ENCODE measurements at places on chromosomes 16 and 17.

- H3K36me3 ChIP-seq, result peaks cover 14% of the 10 kb centered on the region
- H3K4me3 ChIP-seq, result no peak overlapping the region
- peak; percentile 97 for DNase-seq
- peak overlapping the region; percentile 99 for H3K27ac ChIP-seq
- H3K27me3 ChIP-seq, result no peaks in the 10 kb centered on the region
These were observed 5.4 kb downstream of the PGS1 start for GRCh38 chr17:78383725-78384471.

DNA sequence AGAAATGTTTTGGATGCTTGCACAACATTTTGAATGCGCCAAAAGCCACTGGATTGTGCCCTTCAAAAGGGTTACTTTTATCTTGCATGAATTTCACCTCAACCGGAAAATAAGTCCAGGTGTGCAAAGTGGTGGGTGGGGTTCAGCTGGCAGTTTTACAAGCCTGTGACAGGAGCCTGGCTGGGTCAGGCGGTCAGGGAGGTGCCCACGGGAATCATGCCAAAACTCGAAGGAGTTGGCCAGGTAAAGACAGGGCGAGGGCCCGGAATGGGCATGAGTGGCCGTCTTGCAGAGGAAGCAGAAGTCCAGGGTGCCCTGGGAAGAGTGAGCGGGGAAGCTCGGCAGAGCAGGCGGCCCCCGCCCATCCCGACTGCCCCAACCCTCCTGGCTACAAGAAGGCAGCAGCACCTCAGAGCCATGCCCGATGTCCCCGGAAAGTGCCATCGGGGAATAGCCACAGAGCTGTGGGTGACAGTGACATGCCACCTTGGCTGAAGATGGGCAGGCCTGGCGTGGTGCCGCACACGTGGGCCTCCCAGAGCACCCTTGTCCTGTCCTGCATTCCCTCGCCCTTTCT lies 19.1 kb upstream of the CACNG1 start:
- H3K4me1 ChIP-seq, result no peaks in the 10 kb centered on the region
- no peak overlapping the region for H3K4me3 ChIP-seq
- no peak overlapping the region for H3K27ac ChIP-seq
- no peak for DNase-seq

DNA sequence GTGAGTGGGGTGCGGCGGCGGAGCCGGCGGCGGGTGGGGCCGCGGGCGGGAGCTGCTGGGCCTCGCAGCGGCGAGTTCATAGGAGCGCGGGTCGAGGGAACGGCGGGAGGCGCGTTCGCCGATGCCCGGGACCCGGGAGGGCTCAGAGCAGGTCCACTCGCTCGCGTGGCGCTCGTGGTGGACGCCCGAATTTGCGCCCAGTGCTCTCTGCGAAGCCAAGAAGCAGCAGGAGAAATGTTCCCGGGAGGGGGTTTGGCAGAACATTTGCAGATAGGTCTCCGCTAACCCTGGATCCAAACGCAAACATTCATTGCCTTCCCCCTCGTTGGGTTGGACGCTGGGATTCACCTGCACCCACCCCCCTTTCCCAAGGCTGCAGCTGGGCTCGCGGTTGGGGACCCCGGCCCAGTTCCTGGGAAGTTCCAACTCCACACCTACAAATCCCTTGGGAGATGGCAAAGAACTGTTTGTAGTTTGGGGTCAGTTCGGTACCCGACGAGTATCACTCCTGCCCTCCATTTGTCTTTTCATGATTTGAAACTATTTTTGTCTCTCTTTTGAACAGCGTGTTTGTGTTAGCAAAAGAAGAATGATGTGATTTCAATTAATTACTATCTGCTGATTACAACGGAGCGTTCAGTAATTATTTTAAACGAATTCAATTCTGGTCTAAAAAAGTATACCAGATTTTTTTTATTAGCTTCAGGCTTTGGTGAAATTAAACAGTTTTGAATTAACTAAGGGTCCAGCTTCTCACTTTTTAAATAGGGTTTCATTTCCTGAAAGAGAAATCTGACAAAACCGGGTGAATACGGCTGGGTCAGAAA lies 2.3 kb downstream of the NTN1 start:
- DNase-seq, result peak; percentile 68
- no peaks in the 10 kb centered on the region for H3K36me3 ChIP-seq
- no peaks in the 10 kb centered on the region for H3K4me1 ChIP-seq
- no peak overlapping the region for H3K4me3 ChIP-seq
- H3K27me3 ChIP-seq, result peaks cover 43% of the 10 kb centered on the region

DNA sequence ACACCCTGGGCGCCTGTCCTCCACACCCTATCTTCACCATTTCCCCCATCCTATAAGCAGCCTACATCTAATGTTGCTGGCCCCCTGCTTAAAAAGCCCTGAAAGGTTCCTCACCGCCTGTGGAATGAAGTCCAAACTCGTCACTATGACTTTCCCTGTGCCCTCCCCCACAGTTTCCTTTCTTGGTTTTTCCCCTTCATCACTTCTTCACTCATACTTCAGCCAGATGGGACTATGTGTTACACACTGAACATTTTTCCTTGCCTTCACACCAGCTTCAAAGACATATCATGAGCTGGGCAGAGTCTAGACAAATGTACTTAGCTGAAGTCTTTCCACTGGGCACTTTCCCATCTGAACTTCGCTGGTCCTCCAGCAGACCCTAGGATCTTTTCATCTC lies 1.5 kb upstream of the MARCHF10 start:
- H3K27ac ChIP-seq, result no peak overlapping the region
- H3K4me3 ChIP-seq, result no peak overlapping the region
- H3K36me3 ChIP-seq, result no peaks in the 10 kb centered on the region
- peaks cover 9% of the 10 kb centered on the region for H3K4me1 ChIP-seq
- no peaks in the 10 kb centered on the region for H3K27me3 ChIP-seq

DNA sequence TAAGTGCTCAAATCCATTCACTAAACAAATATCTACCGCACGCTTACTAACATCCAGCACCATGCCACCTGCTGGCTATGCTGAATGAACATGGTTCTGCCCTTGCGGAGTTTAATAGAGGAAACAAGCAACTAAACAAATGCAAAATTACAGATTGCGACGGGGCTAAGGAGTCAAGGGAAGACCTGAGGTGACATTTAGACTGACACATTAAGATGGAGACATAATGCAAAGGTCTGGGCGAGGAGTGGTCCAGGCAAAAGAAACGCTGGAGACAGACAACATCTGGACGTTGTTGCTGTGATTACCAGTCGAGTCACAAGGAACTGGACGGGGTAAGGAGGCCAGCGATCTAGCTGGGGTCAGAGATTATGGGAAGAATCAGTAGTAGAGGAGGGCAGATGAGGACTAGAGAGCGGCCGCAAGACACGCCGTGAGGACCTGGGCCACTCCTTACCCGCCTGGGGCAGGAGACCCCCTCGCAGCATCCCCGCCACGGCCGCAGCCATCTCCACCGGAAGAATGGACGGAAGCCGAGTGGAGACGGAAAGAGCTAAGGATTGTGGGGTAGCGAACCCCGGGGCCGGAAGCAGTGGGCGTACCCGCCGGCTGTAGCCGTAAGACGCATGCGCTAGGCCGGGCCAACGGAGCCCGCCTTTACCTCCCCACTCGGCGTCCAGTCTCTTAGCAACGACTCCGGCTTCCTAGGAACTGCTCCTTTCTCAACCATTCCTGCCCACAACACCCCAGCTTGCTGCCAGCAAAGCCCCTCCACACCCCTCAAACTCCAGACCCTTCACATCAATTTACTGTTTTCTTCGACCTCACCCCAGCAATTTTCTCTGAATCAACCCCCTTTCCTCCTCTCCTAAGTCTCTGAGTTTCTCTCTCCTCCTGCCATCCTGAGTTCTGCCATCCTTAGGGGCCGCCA lies at the start of the genes LRRC46 and MRPL10:
Gene LRRC46 (plus strand): TSS at position 668 of the 931 bp plus-strand sequence. CDS start 320 bp downstream, outside the sequence.
Gene MRPL10 (minus strand): TSS at position 539 of the 931 bp plus-strand sequence. CDS start 30 bp downstream, at position 509.
- H3K27me3 ChIP-seq, result no peaks in the 10 kb centered on the region
- H3K4me1 ChIP-seq, result peaks cover 19% of the 10 kb centered on the region
- peak within 1 kb of the TSS; percentile 96 for H3K4me3 ChIP-seq
- H3K36me3 ChIP-seq, result peaks cover 28% of the 10 kb centered on the region
- peak; percentile 99 for DNase-seq
- peak within 1 kb of the TSS; percentile 88 for H3K27ac ChIP-seq

DNA sequence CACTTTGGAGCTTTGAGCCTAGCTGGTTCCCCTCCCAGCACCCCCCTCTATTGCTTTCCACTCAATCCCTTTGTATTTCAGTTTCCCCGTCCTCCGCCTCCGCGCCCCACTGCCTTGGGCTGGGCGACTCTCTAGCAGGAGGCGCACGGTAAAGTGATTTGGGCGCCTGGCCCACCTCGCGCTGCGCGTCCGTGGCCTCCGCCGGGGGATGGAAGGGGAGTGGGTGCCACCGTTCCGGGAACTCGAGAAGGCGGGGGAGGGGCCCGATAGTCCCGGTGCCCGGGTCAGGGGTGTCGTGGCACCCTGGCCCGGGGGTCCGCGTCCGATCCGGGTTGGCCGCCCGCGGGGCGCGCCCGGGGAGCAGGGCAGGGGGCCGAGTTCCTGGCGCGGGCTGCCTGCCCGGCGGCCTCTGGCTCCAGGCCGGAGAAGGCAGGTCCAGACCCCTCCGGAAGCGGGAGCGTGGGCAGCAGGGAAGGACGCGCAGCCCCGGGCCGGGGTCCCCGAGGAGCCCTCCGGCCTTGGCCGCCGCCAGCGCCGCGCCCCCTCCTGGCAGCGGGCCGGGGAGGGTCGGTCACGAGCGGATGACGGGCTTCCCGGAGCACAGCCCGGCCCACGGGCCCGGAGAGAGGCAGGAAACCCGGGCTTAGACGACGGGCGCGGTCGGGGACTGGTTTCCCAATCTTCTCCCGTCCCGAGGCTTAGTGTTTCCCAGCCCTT lies 15.8 kb downstream of the MEOX1 start:
- DNase-seq, result peak; percentile 96
- H3K4me1 ChIP-seq, result no peaks in the 10 kb centered on the region
- peaks cover 8% of the 10 kb centered on the region for H3K27me3 ChIP-seq
- H3K27ac ChIP-seq, result no peak overlapping the region
- peak overlapping the region; percentile 65 for H3K4me3 ChIP-seq

DNA sequence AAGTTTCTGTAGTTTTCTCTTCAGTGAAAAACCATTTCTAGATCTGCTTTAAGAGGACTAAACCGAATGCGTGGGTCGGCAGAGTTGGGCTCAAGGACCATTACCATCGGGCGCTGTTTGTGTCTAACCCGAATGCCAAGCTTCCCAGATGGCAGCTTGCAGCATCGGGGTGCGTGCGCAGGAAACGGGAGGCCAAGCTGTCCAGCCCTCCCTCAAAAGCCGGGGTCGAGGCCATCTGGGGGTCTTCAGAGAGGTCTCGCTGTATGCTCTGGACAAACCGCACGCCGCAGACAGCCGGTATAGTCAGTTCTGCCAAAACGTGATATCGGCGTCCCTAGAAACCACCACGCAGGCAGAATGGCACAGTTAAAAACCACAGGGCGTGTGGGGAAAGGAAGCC lies 178.8 kb downstream of the BANP start:
- no peaks in the 10 kb centered on the region for H3K36me3 ChIP-seq
- H3K27me3 ChIP-seq, result no peaks in the 10 kb centered on the region
- no peak for DNase-seq
- H3K27ac ChIP-seq, result no peak overlapping the region

- H3K36me3 ChIP-seq, result no peaks in the 10 kb centered on the region
- peak overlapping the region; percentile 96 for H3K4me3 ChIP-seq
- peak; percentile 92 for DNase-seq
- H3K4me1 ChIP-seq, result peaks cover 35% of the 10 kb centered on the region
- peak overlapping the region; percentile 84 for H3K27ac ChIP-seq
These were observed 1.2 kb downstream of the HS3ST3B1 start for GRCh38 chr17:14302091-14302430.

GRCh38 chr16:69476920-69477443 lies 52.6 kb downstream of the CYB5B start:
- peaks cover 29% of the 10 kb centered on the region for H3K4me1 ChIP-seq
- peak overlapping the region; percentile 5 for H3K4me3 ChIP-seq
- peak overlapping the region; percentile 37 for H3K27ac ChIP-seq
- H3K27me3 ChIP-seq, result no peaks in the 10 kb centered on the region
- no peaks in the 10 kb centered on the region for H3K36me3 ChIP-seq

DNA sequence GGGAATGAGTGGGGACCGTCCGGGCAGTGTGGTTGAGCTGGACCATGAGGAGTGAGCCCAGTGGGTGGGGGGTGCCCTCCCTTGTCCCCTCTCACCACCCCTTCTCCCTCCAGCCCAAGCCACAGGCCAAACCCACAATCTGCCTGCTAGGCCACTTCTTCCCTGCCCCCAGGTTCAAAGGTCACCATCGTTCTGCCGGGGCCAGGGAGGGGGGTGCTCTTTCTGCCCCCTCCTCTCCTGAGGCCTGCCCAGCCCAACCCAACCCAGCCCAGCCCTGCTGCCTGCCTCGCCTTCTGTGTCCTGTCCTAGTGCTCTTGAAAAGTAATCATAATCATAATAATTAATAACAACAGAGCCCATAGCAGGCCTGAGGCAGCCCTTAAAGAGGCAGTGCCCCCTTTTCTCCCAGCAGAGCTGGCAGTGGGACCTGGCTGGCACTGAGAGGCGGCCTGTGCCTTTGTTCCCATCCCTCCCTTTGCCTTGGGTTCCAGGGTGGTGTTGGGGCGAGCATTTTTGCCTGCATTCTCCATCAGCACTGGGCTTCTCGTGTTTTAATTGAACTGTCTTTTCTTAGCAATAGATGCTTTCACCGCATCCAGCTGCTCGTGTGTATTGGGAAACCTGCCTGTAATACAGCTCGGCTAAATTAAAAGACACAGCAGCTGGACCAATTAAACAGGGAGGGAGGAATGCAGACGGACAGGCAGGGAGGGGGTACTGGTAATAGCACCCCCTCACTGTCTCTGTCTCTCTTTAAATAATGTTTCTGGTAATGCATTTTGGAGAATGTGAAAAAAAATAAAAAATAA lies 46.8 kb downstream of the SREBF1 start:
- no peak overlapping the region for H3K27ac ChIP-seq
- H3K36me3 ChIP-seq, result peaks cover 6% of the 10 kb centered on the region
- no peak for DNase-seq
- H3K27me3 ChIP-seq, result no peaks in the 10 kb centered on the region

DNA sequence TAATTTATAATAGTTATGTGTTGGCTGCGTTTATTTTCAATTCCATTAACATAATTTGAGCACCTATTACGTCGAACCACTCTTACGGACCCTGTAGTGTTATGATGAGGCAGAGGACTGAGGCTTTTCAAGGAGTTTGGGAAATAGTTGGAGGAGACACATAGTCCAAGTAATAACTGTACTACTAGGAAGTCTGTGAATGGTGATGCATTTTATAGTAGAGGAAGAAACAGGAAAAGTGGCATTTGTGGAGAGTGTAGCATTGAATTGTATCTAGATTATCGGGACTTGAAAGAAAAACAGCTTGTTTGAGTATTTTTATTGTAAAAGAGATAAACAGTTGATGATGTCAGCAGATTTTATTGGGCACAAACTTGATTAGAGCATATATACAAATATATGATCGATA lies 1.7 kb downstream of the NFATC3 start:
- peak overlapping the region; percentile 85 for H3K4me3 ChIP-seq
- peak overlapping the region; percentile 11 for H3K27ac ChIP-seq
- H3K4me1 ChIP-seq, result peaks cover 39% of the 10 kb centered on the region
- no peak for DNase-seq
- no peaks in the 10 kb centered on the region for H3K27me3 ChIP-seq

GRCh38 chr17:61235001-61235826 lies 164.4 kb upstream of the TBX2 start:
- no peaks in the 10 kb centered on the region for H3K27me3 ChIP-seq
- peak overlapping the region; percentile 56 for H3K27ac ChIP-seq
- H3K4me1 ChIP-seq, result peaks cover 36% of the 10 kb centered on the region
- no peak for DNase-seq
- H3K36me3 ChIP-seq, result no peaks in the 10 kb centered on the region
- no peak overlapping the region for H3K4me3 ChIP-seq
